ENCODE measurements at places on chromosomes 13 and 19.

GRCh38 chr19:16548956-16549355, 6.7 kb upstream of the CHERP start:
- DNase-seq = no peak

DNA sequence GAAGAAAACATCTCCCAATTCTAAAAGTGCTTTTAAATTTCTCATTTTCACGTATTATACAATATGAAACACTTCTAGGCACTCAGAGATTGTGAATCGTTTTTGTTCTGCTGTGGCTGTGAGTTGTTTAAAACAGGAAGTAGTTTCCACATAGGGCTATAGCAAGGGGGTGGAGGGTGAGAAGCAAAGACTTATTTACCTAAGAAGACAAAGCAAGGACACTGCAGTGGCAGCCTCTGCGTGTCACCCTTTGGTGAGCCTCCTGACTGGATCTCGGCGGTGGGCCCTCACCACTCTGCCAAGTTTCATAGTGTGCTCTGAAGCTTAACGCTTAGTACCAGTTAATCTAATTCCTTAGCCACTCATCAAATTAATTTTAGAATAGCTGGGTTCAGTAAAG, 56.8 kb downstream of the TNFSF13B start:
- DNase-seq = peak; percentile 34

- DNase-seq = no peak
These were observed 28.7 kb downstream of the ATP8B3 start for GRCh38 chr19:1783354-1783753.

- DNase-seq = no peak
These were observed 1.1 kb downstream of the CCDC97 start for GRCh38 chr19:41311072-41311471.

Data from naive thymus-derived CD4-positive, alpha-beta T cell (primary cell).